Smooth muscle cell of the brain vasculature (primary cell): ENCODE measurements at places on chromosomes 6 and 20.
A peak's percentile ranks its signal among the peaks of the same experiment; 100 is the strongest.

GRCh38 chr6:137766596-137767370 is 100.3 kb upstream of the TNFAIP3 start:
- DNase-seq, result no peak

DNA sequence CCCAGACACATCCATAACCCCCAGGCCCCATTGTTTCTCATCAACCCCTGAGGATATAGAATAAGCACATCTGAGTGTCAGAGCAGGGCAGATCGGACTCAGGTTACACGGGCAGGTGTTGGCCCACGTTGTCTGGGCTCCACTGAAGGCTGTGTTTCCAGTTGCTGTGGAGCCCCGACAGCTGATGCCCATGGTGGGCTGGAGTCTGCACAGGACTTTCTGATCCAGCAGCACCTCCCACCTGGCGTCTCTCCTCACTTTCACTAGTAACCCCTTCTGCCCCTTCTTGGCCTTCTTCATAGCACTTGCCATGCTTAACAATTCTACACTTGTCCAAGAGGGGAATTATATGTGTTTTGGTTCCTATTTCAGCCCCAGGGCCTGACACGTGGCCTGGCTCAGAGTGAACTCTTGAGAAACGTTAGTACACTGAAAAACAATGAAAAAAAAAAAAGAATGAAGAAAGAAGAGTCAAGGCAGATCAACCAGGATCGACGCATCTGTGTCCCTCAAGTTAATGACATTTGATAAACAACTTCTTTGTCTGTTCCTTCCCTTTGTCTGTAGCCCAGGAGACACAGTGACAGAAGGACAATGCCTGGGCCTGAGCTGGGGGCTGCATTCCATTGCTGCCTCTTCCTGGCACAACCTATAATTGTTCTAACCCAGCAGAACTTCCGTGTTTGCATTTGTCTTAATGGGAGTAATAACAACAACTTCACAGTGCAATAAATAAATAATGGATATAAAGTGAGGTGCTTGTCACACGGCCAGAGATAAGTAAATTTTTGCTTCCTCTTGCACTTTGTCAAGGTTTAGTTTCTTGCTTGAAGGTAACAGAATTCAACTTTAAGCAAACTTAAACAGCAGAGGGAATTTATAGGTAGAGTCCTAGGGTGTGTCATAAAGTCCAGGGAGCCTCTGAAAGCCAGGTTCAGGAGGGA is 224.2 kb upstream of the SSTR4 start:
- no peak for DNase-seq

DNA sequence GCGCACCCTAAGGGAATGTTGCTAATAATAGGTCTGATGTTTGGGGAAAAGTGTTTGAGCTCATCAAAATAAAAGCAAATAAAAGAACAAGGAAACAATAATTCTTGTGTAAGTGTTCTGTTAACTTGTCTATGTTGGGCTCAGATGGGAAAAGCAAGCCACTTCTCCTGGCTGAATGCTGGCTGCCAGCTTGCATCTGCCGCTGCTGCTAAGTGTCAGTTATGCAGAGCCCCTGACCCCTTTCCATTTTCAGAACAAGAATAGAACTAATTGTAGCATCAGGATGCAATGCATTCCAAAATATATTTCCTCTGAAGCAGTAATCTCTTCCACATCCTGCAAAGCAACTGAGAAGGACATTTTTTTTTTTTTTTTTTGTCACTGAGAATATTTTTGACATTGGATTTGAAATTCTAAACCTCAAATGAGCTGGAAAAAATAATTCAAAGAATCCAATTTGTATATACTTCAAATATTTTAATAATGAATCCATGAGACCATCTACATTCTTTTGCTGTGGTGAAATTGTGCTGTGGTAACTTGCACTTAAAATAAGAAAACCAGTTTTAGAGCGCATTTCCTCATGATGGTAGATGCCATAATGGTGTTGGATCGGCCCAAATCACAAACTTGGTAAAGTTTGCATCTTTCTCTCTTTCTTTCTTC is 43.9 kb upstream of the DEK start:
- no peak for DNase-seq

- DNase-seq, result peak; percentile 78
These were observed 23.6 kb upstream of the ANKRD60 start for GRCh38 chr20:58251979-58252591.

GRCh38 chr20:30376767-30377658 is 880.5 kb upstream of the DEFB115 start:
- DNase-seq, result peak; percentile 26

- DNase-seq, result no peak
These were observed 705.4 kb downstream of the RFPL4B start for GRCh38 chr6:113052506-113052905.

- DNase-seq, result no peak
These were observed 129.7 kb upstream of the HMGCLL1 start for GRCh38 chr6:55708711-55709110.

- DNase-seq, result no peak
These were observed 6.1 kb downstream of the PLAGL2 start for GRCh38 chr20:32201296-32201976.

DNA sequence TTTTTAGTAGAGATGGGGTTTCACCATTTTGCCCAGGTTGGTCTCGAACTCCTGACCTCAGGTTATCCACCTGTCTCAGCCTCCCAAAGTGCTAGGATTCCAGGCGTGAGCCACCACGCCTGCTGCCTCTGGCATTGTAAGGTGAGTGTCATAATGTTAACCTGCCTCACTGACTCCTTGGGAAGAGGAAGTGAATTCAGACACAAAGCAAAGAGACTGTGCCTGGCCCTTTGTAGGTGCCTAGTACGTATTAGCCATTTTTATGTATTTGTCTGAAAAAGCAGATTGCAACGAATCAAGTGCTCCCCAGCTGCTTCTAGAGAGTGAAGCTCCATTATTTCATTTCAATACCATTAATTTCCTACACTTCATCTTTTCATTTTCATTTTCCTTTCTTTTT is 260.5 kb downstream of the SAMD5 start:
- no peak for DNase-seq

DNA sequence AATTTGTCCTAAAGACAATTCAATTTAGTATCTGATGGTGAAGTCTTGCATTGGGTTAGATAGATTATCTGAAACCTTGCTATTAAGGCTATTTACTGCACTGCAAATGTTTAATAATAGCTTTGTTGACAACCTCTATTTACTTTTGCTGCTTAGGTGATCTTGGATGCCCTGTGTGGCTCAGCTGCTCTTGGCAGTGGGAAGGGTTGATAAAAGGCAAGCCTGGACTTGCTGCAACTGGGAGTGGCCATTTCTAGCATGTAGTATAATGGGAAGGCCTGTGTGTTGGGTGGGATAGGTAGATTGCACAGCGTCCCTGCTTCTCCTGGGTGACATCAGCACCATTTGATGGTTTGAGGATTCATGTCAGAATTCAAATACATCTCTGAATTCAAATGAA is 49.1 kb downstream of the ARMC2 start:
- no peak for DNase-seq

- peak; percentile 17 for DNase-seq
These were observed 140.2 kb upstream of the CARMIL1 start for GRCh38 chr6:25138934-25139415.

GRCh38 chr6:110784610-110784979 is 30.7 kb downstream of the CDK19 start:
- DNase-seq, result no peak

- DNase-seq, result no peak
These were observed 14.3 kb upstream of the GOPC start for GRCh38 chr6:117616391-117617209.

DNA sequence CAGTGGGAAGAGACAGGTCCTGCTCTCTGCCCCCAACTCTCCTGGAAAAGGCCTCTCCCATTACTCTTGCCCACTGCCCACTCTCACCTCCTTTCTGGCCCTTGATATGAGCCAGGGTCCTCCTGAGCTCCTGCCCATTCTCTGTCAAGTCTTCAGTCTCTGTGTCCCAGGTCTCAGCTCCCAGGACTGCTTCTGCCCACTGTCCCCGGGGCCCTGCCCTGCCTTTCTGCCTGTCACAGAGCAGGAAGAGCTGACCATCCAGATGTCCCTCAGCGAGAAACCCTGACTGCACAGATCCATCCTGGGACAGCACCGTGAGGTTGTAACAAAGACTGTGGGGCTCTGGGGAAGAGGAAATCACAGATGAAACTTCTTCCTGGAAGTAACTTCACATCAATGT is 22.2 kb downstream of the HLA-F start:
- no peak for DNase-seq

DNA sequence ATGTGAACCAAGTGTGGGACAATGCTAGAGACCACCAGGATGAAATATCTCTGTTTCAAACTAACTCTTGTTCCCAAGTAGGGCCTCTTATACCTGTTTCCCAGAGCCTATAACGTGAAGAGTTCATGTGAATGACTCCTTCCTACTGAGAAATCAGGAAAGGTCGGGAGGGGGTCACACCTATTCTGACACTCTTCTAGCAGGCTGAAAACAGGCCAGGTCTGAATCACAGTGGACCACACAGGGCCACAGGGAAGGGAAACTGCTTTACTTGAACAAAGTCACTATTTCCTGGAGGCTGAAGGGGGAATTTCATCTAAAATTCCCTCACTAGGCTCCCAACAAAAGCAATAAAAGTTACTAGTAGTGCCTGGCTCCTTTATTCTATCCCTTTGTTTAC is 88.4 kb upstream of the BMP2 start:
- DNase-seq, result no peak

DNA sequence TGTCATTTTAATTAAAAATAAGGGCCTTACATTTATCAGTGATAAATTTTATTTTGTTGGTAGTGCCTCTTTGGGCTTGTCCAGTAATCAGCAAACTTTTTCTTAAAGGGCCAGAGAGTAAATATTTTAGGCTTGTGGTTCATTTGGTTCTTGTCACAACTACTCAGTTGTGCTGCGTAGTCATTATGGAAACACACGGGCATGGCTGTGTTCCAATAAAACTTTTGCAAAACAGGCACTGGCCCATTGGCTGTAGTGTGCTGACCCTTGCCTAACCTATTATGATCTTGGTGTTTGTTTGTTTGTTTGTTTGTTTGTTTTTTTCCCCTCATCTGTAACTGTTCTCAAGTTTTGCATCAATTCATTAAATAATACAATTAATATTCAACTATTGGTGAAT is 19.4 kb downstream of the TBPL1 start:
- no peak for DNase-seq

DNA sequence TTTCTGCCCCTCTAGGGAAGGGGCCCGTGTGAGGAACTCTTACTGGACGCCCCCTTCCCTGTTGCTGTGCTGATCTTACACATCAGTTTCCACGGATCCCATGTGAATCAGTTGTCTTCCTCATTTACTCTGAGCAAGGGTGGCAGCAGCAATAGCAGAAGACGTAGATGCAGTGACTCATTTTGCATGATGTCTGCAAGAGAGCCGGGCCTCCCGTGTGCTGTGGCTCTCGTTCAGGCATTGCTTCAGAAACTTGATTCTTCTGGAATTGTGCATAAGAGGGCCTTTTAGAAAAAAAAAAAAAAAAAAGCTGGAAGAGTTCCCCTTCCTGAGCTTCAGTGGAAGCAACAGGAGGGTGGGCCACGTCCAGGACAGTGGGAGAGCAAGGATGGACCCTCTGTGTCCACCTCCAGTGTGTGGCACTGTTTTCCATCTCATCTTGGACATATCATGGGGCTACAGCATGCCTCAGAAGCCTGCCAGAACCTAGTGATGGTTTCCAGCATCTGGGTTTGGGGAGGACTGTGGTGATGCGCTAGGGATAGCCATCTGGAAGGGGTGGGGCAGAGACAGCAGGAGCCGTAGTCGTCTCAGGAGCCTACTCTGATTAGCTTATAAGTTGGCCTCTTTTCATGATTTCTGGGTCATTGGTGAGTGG is 62.1 kb downstream of the FOXO3 start:
- DNase-seq, result peak; percentile 60

DNA sequence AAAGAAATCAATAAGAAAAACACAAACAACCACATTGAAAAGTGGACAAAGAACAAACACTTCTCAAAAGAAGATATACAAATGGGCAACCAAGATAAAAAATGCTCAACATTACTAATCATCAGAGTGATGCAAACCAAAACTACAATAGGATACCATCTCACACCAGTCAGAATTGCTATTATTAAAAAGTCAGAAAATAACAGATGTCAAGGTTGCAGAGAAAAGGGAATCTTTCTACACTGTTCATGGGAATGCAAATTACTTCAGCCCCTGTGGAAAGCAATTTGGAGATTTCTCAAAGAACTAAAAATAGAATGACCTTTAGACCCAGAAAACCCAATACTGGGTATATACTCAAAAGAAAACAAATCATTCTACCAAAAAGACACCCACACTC is 29.8 kb downstream of the KIF6 start:
- no peak for DNase-seq

GRCh38 chr20:3815703-3816315 is 4.5 kb upstream of the AP5S1 start:
- DNase-seq, result no peak

DNA sequence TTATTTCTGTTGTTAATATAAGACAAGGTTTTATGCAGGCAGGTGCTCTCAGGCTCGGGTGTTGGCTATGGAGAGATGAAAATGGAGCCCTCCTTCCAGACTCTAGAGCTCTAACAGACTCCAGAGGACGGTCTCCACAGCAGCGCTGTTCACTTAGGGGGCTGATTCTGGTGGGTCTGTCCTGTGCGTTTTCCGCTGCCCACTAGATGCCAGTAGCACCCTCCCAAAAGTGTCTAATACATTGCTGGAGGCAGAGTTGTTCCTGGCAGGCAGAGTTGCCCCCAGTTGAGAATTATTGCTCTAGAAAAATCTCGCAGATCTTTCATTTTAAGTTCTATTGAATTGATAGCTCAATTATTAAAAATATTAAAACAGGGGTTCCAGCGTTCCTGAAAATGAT is 109.9 kb downstream of the MAP3K4 start:
- DNase-seq, result no peak

DNA sequence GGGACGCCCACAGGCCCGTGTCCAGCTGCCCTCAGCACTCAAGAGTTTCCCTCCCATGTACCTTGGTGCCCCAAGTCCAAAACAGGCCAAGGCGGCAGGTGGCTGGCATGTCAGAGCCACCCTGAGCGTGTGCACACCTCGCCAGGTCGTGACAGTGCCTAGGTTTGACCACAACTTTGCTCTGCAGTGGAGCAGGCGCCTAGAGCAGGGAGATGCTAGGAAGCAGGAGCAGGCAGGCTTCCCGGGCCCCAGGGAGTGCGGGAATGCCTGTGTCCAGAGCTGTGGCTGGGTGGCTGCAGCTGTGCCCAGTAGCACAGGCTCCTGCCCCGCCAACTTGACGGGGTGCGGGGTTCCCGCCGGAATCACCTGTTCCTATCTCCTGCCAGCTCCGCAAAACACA is 380.8 kb upstream of the IMPG1 start:
- no peak for DNase-seq

- no peak for DNase-seq
These were observed 23.0 kb downstream of the APCDD1L start for GRCh38 chr20:58492074-58492718.

DNA sequence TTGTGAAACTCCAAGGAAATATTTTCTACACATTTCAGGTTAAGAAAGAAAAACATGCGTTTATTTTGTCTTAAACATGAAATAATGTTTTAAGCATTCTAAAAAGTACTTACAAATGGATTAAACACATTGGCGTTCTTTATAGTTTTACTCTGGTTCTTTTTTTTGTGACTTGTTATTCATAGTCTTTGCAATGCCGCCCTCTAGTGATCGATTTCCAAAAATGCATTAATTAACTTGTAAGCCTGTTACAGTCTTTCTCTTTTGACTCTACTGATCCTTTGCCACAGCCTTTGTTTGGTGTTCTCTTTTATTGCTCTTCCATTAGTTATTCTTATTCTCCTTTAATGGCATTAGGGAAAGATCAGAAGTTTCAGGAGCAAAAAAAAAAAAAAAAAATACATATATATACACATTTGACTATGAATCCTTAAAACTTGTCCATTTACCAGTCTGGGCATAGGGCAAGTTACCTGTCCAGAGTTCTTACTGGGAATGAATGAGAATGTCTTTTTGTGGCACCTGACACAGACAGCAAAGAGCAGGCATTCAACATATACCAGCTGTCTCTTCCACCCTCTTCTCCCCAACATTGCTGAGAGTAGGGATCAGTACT is 59.9 kb downstream of the MACROD2 start:
- peak; percentile 59 for DNase-seq
